ENCODE measurements at places on chromosomes 6 and 20.

GRCh38 chr20:634148-634925 lies 18.7 kb downstream of the SRXN1 start:
- no peak for DNase-seq

DNA sequence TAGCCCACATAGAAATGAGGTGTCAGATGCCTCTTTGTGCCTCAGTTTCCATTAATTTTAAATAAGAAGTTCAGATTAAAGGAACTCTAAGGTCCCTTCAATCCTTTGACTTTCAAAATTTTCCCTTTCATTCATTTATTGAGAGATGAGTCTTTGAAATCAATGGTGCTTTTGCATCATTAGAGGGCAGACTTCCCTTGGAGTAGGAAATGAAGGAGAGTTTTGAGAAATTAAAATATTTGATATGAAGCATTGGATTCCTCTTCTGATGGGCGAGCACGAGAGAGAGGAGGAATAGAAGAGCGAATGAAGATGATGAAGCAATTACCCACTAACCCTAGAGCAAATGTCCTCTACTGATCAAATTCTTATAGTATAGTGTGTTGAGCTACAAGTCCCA lies 105.7 kb downstream of the EDN1 start:
- no peak for DNase-seq

DNA sequence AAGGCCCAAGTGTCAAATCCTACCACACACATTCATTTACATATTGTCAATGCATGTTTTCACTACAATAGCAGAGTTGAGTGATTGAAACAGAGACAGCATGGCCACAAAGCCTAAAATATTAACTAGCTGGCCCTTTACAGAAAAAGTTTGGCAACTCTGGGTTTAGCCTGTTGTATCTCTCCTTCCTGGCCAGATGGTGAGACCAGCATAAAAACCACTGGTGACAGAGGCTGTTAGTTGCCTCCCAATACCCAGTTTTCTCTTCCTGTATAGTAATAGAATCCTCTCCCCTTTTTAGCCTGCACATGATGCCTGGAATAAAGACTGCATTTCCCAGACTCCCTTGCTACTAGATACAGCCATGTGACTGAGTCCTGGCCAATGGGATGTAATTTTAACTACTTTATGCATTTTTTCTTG lies 100.0 kb upstream of the TAB2 start:
- DNase-seq: no peak

GRCh38 chr6:122683989-122684651 lies 73.9 kb downstream of the PKIB start:
- DNase-seq: no peak

GRCh38 chr6:81241126-81242041 lies 511.1 kb downstream of the TENT5A start:
- no peak for DNase-seq

Data from cerebellar cortex (tissue), 1 donor.